Myocyte (in vitro differentiated cells): ENCODE measurements at places on chromosomes 5 and 9. TPM values are rescaled to one million over a fixed set of nuclear protein-coding genes. Genes with fewer than 3 reads are reported as not detected.

DNA sequence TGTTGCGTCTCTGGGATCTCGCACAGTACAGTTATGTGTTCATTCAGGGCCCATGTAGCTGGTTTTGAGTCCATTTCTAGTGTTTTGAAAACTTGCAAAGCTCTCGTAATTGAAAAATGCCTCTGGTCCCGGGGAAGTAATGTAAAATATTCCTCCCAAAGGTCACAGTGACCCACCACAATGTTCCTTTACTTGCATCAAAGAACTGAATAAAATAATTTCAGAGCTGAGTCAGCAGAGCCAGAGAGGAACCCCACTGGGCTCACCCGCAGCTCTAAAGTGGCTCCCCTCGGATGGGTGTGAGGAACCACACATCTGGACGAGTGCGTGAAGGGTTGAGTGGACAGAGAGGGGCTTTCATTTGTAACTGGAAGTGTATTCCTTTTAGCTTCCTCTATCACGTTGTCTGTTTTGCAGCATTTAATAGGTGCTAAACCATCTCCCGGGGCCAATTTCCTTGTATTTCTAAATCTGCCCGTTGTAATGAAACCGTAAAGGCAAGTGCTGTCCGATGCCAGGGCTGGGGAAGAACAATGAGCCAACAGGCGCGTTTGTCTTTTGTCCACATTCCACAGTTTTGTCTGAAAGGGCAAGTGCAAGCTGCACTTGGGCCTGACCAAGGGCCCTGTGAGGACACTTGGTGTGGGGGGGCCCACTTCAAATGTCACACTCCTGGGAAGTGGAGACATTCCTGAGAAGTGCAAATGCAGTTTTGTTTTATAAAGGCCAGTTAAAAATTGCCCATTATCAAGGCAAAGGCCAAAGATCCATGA, 29.9 kb downstream of the COL5A1 start:
- DNase-seq, result no peak

Gene ZNF346
- total RNA-seq, result 13.4 and 15.0 TPM in 2 replicates

DNA sequence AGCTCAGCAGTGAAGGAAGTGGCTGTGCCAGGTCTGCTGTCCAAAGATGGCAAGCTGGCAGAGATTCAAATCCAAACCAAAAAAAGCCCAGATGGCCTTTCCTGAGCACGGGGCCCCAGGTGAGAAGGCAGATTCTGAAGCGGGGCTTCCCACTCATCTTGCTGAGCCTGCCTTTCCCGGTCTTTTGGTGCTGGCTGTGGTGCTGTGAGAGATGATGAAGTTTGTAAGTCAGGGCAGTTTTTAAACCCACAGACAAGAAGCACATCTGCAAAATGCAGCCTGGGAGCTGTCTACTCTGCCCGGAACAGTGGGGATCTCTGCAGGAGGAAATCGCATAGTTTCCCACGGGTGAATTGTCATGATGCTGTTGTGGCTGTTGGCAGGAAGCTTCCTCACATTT, 85.0 kb upstream of the IRX4 start:
- DNase-seq, result no peak

Gene CATSPER3
- not detected in 2 replicates for total RNA-seq

DNA sequence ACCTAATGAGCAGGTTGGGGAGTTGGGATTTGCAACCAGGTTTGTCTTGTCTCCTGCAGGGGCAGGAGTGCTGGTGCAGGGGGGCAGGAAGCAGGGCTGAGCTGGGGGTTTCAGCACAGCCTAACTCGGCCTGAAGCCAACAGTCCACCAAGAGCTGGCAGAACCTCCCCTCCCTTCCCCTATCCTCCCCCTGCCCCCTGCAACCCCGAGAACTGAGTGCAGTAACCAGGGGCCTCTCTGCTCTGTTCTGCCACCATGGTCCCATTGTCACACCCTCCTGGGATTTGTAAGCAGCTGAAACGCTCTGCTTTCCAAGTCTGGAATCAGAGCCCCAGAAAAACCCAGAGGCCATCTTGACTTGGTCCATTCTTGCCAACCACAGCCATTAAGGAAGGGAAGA, 72.9 kb downstream of the ARHGEF37 start:
- DNase-seq, result no peak

DNA sequence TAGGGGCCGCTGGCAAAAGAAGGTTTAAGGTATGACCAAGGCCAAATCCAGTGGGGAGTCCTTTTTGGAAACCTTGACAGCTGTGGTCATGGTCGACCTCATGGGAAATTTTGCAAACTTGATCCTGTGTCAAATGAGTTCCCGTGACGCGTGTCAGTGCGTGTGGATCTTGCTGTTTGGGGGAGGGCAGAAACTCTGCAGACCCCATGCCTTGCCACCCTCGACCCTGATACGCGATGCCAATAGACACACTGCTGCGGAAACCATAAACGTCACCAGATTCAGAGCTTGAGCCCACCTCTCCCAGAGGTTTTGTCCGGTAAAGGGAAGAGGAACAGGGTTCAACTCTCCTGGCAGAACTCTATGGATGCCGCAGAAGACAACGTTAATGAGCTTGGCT, 104.7 kb downstream of the ADAMTS2 start:
- DNase-seq, result no peak

DNA sequence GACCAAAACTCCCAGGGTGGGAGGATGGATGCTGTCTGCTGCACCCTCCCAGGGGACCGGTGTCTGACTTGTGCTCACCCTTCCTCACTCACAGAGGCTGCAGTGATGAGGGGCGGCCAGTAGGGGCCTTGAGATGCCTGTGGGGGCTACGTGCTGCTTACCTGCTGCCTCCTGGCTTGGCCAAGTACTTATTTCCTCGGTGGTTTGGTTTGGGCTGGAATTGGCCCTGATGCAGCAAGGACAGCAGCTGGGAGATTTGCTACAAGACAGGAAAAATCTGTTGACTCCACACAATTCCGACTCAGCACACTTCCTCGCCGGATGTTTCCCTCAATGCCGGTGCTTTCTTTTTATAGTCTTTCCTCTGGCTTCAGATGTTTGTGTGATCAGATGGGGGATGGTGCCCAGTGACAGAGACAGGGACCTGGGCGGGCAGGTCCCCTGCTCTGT, 6.6 kb downstream of the PCDH12 start:
- no peak for DNase-seq

DNA sequence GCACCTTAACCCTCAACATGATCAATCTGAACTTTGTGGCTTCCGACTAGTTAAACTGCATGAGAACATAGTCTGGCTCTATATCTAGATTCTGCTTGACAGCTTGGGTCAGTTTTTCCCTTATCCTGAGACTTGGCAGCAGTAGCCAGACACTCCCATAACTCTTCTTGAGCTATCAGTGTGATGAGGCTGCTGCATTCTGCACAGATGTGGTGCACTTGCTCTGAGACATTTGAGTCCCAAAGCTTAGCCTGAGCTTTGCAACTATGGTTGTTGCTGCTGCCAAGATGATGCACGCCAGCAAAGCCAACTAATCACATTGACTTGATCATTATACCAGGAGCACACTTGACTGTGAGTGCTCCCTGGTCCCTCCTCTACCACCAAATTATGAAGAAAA, 36.2 kb downstream of the MOCS2 start:
- no peak for DNase-seq

- peak; percentile 93 for DNase-seq
These were observed 29.2 kb downstream of the RUSC2 start for GRCh38 chr9:35518981-35519679.

DNA sequence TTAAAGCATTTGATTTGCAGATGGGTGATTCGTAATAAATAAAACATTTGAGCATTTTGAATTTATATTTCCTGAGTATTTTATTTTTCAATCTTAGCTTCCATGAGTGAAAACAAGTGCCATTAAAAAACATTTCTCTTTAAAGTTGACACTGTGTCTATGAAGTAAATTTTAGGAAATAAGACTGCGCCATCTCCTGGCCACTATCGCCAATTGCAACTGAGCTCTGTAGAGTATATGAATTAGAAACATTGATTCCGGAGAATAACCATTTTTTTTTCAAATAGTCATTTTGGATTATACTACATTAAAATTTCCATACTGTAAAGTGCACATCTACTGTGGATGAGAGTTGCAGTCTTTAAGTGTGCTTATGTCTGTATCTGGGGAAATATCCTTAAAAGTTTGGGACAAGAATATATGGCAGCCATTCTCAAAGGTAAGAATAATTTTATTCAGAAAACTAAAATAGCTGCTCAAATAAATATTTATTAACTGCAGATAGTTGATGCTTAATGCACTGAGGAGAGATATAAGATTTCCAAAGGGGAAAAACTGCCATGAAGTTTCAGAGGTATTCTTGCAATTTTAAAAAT, 5.9 kb downstream of the DMRTA1 start:
- peak; percentile 63 for DNase-seq

GRCh38 chr5:109038209-109038840, 290.6 kb downstream of the FER start:
- DNase-seq, result no peak

Gene LCP2
- total RNA-seq, result 0.11 TPM in 1 of 2 replicates, not detected in the other

Gene TEX48
- not detected in 2 replicates for total RNA-seq

DNA sequence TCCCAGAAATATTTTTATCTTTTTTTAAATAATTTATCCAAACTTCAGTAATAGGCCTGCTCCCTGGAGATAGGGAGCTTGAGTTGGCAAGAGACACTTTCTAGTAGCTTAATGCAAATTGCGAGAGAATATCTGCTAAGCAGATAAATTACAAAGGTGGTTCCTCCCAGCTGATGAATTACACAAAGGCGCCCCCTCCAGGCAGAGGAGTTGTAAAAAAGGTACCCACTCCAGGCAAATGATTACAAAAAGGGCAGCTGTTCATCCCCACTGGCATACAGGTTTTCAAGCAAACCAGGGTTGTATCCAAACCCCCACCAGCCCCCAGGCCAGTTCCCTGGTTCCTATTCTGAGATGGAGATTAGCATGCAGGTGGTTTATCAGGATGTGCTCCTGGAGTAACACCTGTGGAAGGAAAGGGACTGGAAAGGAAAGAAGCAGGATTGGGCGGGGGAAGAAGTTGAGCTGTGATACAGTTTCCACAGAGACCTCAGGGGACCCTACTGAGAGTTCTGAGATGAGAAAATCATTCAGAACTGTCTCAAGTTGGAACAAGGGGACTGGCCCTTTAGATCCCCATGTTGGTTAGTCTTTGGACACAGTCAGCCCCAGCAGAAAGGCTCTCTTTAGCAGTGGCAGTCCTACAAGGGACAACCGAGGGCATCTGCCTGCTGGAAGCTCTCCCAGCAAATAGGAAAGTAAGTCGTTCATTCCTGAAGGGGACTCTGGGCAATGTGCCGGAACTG, 25.5 kb downstream of the ESM1 start:
- DNase-seq, result peak; percentile 11

Gene RNF14
- 100 and 127 TPM in 2 replicates for total RNA-seq

- DNase-seq, result peak; percentile 64
These were observed 6.1 kb upstream of the PRR16 start for GRCh38 chr5:120457839-120458507.

DNA sequence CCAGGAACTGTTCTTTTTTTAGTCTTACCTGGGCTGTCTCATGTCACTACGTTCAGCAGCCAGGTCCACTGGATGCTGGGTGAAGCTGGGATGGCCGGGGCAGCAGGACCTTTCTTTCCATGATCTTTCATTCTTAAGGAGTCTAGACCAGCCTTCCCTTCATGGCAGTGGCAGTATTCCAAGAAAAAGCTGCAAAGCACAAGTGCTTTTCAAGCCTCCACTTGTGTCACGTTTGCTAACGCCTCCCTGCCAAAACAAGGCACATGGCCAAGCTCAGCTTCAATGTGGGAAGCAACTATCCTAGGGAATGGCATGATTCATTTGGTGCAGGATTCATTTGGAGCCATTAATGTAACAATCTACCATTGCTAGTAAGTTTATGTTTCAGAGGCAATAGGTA, 94.8 kb downstream of the RCL1 start:
- peak; percentile 87 for DNase-seq

- DNase-seq, result no peak
These were observed 1275.4 kb upstream of the CDH18 start for GRCh38 chr5:21263361-21263760.

- no peak for DNase-seq
These were observed 86.4 kb downstream of the RCL1 start for GRCh38 chr9:4879115-4879558.

GRCh38 chr9:130766021-130766926, 68.8 kb upstream of the ABL1 start:
- peak; percentile 30 for DNase-seq

GRCh38 chr9:123457583-123457982, 101.6 kb downstream of the CRB2 start:
- DNase-seq, result peak; percentile 53

Gene ACOT12
- not detected in 2 replicates for total RNA-seq

DNA sequence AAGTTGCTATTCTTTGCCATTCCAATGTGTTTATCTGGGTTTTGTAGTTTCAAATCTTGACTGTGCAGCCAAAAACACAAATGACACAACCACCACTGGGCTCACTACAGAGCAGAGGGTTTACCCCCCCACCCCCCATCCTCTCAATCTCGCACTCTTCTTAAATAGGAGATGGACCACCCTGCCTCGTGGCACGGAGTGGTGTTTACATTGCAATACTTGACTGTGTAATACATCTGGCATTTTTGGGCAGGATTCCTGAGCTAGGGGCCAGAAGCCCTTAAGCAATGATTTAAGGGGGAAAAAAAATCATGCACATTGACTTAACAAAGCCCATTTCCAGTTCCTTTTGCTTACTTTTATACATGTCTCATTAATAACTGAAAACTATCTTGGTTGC, 19.0 kb downstream of the PTCH1 start:
- DNase-seq, result no peak

Gene TAF11L10
- total RNA-seq, result not detected in 2 replicates

GRCh38 chr9:86546712-86547111, 192.5 kb upstream of the TUT7 start:
- peak; percentile 85 for DNase-seq

Gene PSAT1
- total RNA-seq, result 47.0 and 48.0 TPM in 2 replicates

Gene LHFPL2
- total RNA-seq, result 30.0 and 35.4 TPM in 2 replicates

DNA sequence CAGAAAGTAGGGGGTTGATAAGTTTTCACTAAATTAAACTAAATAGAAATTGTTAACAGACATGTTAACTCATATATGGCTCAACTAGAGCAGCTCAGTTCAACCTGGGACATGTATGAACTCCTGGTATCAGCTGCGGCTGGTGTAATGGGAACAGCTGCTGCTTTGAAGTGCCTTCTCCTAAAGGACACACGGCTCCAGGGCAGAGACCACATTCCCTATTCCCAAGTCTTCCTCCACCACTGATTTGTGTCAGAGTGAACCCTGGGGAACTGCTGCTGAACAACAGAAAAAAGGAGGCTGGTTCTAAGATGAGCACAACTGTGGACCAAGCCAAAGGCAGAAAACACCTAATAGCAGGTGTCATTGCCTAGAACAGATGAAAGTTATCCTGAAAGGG, 71.1 kb downstream of the MAPKAP1 start:
- peak; percentile 63 for DNase-seq

- no peak for DNase-seq
These were observed 158.7 kb upstream of the IER5L start for GRCh38 chr9:129336601-129337331.

GRCh38 chr9:113649054-113649453, 185.5 kb downstream of the RGS3 start:
- peak; percentile 30 for DNase-seq

DNA sequence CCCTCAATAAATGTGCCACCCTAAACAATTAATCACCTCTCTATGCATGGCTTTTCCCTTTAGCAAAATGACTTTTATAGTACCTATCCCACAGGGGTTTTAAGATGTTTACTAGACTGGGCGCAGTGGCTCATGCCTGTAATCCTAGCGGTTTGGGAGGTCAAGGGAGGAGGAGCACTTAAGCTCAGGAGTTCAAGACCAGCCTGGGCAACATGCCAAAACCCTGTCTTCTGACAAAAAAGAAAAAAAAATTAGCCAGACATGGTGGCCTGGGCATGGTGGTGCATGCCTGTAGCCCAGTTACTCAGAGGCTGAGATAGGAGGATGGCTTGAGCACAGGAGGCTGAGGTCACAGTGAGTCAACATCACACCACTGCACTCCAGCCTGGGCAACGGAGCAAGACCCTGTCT, 13.5 kb downstream of the SH3TC2 start:
- no peak for DNase-seq

Gene S1PR3
- total RNA-seq, result 0.70 and 1.3 TPM in 2 replicates
